Colonic mucosa (tissue), 4 donors: ENCODE measurements at places on chromosomes 2 and 18. TPM values are rescaled to one million over a fixed set of nuclear protein-coding genes. Genes with fewer than 3 reads are reported as not detected.

DNA sequence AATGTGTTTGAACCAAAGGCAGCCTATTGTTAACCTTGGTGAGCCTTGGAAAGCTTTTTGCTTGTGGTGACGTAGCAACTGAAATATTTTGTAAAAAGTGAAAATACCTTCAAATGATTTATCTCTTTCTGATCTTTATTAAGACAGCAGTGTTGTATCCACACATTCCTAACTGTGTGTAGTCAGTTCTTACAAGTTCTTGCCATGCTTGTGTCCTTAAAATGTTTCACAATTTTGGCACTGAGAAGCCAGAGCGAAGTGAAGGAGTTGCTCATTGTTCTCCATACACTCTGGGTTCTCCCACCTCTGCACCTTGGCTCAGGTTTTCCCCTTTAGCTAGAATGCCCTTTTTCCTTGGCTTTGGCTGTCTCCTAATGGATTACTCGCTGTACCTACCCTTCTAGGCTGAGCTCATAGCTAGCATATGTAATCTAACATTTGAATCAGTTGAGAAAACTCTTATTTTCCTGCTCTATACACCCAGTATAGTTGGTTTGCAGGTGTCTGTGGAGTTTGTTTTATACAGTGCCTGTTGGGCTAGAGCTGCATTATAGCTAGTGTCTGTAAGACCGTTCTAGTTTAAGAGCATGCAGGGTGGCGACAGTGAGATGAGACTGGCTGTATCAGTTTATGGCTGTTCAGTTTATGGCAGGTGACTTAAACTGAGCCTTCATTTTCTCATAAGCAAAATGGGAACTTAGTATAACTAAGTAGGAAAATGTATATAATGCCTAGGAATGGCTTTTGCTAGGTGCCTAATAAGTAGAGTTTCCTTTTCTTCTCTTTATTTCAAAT, 45.5 kb downstream of the FMNL2 start:
- DNase-seq: no peak

GRCh38 chr2:121479882-121480522, 50.7 kb upstream of the RNU4ATAC start:
- peak; percentile 79 for DNase-seq

DNA sequence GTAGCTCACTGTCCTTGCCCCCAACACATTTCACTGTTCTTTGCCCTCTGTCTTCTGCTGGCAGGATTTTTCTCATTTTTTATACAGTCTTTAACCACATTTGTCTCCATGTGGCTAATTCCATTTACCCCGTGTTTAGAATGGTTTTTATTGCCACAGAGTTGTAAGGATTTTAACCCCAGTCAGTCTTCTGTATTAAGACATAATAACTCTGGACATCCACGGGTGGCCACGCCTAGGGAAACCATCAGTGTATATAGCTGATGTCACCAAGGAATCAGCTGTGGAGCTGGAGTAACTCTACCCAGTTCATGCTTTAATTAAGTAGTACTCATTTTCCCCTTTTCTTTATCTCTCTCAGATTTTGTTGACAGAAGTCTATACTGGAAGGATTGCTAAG, 139.8 kb downstream of the MAP4K4 start:
- no peak for DNase-seq

DNA sequence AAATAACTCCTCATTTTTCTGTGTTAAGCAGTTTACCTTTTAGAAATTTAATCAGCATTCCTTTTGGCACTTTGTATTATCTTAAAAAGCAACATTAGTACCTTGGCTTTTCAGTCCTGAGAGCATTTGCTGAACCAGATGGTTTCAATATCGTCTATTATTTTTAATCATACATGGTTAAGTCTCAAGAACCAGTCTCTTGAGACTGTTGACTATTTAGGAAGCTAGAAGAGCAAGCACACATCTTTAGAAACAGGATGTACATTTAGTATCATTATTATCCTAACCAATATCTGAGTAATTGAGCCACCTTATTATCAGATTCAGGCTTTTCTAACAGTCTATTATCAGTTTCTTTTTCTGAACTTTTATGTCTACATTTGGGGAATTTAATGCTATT, 28.2 kb upstream of the ZEB2 start:
- DNase-seq: no peak

GRCh38 chr2:85862426-85862825, 26.4 kb downstream of the ST3GAL5 start:
- no peak for DNase-seq

DNA sequence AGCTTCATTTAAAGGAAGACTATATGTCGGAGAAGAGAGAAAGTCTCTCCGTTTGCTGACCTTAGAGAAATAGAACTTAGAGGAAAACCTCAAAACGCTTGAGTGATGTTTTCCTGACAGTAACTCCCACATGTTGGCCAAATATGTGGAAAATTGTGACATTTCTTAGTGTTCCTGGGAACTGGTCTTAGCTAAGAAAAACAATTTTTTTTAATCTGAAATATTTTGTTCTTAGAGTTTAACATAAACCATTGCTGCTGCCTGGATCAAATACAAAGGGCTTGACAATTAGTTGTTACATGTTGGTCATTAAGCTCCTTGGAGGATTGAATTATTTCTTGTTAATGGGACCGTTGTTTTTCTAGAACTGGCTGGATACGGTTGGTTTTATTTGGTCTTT, 16.3 kb downstream of the DYNC2LI1 start:
- no peak for DNase-seq

DNA sequence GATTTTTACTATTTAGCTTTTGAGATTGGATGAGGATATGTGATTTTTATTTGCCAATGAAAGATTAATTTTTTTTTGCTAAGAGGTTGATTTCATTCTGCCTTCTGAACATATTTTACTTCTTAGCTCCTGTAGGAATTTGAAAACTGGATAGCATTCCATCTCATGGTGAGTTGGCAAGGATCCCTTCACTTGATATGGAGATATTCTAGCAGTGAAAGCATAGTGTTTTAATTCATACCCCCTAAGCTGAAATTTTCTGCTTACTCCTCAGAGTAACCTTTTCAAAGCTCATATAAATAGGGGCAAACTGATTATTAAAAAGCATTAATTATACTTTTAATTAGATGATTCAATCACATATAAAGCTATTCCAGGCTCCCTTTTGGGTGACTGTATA, 61.0 kb upstream of the KCNJ3 start:
- no peak for DNase-seq

GRCh38 chr2:37550190-37550589, 121.3 kb downstream of the CDC42EP3 start:
- DNase-seq: no peak

GRCh38 chr2:198311020-198311419, 506.6 kb downstream of the PLCL1 start:
- DNase-seq: peak; percentile 50

- no peak for DNase-seq
Observed at GRCh38 chr2:238093181-238094140, 6.7 kb upstream of the ESPNL start.

GRCh38 chr2:9212661-9213411, 6.2 kb downstream of the ASAP2 start:
- peak; percentile 63 for DNase-seq

- DNase-seq: no peak
Observed at GRCh38 chr2:105187531-105187930, 54.0 kb upstream of the GPR45 start.

DNA sequence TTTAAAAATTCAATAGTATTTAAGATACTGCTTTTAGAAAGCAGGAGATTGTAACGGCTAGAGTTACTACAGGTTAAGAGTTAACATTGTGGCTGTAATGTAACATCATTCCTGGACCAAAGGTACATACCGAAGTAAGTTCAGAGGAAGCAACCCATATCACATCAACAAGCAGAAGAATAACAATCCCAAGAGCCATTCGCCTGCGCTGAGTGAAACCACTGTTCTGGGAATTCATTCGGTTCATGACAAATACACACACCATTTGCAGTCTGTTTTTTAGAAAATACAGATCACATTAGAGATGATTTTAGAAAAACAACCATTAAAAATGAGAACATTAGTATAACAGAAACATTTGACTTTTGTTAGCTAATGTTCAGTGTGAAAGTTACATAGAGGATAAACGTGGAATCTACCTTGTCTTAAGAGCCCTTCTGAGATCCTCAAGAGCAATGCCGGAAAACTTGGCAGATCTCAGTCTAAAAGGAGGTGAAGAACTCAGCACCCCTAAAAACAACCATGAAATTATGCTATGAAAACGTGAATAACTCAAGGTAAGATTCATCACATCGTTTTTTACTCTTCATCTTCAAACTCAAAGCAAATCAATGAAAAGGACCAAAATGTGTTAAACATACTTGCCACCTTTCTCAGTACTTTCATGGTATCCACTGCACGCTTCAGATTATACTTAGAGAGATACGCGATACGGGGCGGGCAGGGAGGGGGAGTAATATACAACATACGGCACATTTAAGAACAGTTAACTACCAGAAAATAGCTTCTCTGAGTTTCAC, 1.2 kb downstream of the SLC35F5 start:
- DNase-seq: peak; percentile 38

GRCh38 chr2:133571249-133571648, 3.0 kb upstream of the NCKAP5 start:
- no peak for DNase-seq

Gene HAAO
- total RNA-seq: 17.8 TPM

Gene ATP5F1A
- total RNA-seq: 799 TPM

Gene GYPC
- 7.1 TPM for total RNA-seq

Gene ASB18
- not detected for total RNA-seq

Gene CDK5R2
- total RNA-seq: 0.30 TPM

Gene LYPD1
- not detected for total RNA-seq
